ENCODE measurements at places on chromosomes 16 and 17.

- DNase-seq = no peak
These were observed 44.8 kb upstream of the NFAT5 start for GRCh38 chr16:69520800-69521602.

- no peak for DNase-seq
These were observed 2.0 kb downstream of the GPRC5B start for GRCh38 chr16:19882646-19883045.

- no peak for DNase-seq
These were observed 66.0 kb downstream of the RPH3AL start for GRCh38 chr17:286571-286970.

DNA sequence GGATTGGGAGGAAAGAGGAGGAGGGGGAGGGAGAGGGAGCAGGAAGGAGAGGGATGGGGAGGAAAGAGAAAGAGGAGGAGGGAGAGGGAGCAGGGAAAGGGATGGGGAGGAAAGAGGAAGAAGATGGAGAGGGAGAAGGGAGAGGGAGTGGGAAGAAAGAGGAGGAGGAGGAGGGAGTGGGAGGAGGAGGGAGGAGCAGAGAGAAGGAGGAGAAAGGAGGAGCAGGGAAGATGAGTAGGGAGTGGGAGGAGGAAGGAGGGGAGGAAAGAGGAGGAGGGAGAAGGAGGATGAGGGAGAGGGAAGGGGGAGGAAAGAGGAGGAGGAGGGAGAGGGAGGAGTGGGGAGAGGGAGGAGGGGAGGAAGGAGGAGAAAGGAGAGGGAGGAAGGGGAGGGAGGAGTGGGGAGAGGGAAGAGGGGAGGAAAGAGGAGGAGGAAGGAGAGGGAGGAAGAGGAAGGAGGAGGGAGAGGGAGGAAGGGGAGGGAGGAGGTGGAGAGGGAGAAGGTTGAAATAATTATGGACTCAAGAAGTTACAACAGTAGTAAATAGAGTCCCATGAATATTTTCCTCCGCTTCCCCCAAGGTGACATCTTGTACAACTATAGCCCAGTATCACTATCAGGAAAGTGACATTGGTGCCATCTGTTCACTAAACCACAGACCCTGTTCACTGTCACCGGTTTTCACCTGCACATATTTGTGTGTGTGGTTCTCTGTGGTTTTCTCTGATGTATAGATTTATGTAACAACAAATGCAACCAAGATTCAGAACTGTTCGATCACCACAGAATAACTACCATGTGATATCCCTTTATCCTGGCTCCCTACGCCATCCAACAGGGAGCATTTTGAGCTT lies 325.3 kb upstream of the EEF2KMT start:
- DNase-seq = no peak

- no peak for DNase-seq
These were observed 1.2 kb downstream of the BHLHA9 start for GRCh38 chr17:1271441-1271840.

Data from HS-5 (cell line).